ENCODE measurements at places on chromosomes 4 and X.

GRCh38 chr4:100284129-100284880 lies 94.0 kb upstream of the DDIT4L start:
- DNase-seq: no peak

GRCh38 chr4:142230991-142231390 lies 594.6 kb downstream of the IL15 start:
- no peak for DNase-seq

DNA sequence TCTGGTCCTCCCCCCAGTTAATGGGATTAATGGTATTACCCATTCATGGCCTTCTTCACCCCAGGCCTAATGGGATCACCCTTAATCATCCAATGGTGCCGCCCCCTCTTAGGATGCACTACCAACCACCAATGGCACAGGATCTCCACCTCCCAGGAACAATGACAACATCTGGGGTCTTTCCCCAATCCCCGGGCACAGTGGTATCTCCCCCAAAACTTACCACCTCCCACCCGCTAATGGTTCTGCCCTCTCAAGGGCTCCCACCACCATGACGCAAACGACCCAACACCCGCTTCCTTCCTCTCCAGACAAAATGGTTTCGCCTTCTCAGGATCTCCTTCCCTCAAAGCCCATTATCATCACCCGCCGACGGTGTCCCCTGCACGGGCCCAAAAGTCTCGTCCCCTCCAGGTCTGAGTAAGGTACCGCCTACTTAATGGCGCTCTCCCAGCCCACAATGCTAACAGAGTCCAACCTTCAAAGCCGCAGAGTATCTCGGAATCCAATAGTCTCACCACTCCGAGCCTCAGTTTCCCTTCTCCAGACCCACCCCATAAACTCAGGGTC lies 458 bp downstream of the GRIPAP1 start:
- DNase-seq: peak; percentile 38

DNA sequence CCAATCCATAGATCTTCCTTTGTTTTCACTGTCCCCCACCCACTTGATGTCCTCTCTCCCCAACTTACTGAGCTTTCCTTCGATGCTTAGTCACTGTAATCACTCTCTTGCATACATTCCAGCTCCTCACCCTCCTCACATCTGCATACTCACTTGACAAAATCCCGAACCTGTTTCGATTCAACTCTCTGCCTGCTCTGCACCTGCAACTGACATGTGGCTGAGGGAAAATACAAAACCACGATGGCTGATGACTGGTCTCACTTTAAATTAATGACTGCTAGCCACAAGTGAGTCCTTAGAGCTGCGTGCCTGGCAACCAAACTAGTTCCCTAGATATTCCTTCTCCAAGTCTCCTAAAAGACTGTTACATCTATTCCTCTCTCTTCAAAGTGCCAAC lies 70.4 kb upstream of the FHL1 start:
- DNase-seq: no peak

- DNase-seq: no peak
Measured at GRCh38 chr4:122912810-122913575, 9.4 kb downstream of the NUDT6 start.
